ENCODE measurements at places on chromosomes 13 and 19.

DNA sequence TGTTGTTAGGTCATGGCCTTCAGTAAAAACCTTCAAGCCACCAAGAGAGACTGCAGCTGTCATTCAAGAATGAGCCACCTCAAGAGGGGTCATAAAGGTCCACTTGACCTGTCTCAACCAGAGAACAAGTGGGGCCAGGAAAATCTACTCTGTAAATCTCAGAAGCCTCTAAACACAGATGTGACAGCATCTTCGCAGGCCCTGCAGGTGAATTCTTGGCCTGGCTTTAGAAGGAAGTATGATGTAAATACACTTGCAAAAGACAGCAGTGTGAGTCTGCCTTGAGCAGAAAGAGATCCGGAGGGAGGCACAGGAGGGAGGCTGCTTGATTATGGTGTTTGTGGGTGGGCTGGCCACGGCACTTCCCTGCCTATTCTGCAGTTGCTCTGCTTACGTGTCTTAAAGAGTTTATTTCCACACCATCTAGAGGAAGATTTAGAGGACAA lies 1082.9 kb downstream of the UQCRFS1 start:
- DNase-seq: no peak

- DNase-seq: peak; percentile 52
Observed at GRCh38 chr19:4379383-4380253, 20.7 kb downstream of the SH3GL1 start.

GRCh38 chr13:114320065-114320464 lies 5.8 kb downstream of the CHAMP1 start:
- DNase-seq: no peak

DNA sequence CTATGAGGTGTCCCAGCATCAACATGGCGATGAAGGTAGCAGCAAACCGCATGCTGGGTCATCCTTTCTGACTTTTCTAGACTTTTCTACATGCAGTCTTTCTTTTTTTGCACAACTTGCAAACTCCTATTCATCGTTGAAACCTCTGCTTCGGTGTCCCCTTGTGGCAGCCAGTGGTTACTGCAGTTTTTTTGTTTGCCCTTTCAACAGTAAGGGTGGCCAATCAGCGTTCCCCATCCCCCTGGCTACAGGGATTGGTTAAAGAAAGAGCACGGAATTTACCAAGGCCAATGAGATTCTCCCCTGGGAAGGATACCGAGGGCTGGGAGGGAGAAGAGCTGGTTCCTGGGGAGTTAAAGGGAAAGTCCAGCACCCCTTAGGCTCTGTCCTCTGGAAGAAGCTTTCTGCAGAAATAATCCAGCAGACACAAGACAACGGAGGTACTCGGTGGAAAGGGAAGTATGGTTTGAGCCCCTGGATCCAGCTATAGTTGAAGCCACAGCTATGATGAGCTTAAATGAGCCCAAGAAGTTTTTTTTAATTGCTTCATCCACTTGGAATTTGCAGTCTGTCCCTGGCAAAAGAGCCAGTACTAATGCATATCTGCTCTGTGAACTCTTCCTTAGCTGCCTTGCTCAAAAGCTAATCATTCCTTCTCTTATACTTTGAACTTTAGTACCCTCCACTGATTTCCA lies 5.6 kb upstream of the LSM4 start:
- DNase-seq: peak; percentile 87

DNA sequence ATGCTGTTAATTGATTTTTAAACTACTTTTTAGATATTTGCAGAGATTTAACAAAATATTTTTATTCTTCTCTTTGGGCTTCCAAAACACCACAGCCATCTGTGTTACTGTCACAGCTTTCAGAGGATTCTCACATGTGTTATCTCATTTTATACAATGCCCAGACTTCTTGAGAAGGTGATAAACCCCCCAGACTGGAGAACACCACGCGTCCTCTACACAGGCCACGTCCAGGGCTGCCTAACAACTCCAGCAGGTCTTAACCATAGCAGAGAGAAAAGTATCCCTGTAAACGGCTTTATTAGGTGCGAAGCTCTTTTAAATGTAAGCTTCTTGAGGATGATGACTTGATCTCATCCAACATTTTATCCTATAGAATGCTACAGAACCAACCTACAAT lies 2.0 kb downstream of the GPR183 start:
- DNase-seq: no peak

DNA sequence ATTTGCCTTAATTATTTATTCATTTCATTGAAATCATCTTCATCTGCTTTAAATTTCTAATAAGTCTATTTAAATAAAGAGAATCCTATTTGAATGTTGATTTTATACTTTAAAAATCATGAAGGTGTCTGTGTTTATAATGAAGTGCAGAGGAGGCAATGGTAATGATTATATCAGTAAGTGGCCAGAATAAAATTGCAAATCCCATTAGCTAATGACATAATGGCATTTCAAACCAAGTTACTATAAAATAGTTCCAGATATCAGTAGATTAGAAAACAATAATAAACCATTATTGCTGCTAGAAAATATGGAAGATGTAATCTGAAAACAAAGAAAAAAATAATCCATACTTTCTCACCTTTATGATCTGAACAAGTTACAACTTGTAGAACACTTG lies 647.8 kb upstream of the KLHL1 start:
- DNase-seq: no peak

DNA sequence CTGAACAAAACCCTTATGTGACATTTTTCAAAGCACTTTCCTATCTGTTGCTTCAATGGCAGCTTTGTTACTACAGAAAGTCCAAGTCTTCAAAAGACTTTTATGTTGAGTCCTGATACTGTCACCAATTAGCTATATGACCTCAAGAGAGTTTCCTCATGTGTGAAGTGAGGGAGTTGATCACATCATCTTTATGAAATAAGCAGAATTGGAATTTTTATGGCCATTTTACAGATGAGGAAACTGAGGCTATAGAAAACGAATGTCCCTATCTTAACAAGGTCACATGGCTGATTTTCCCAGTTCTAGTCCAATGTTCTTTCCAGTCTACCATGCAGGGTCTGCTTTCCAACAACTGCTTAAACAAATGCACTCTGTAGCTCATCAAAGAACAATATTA lies 2.6 kb downstream of the TNFRSF19 start:
- no peak for DNase-seq

Measured in CD4-positive, alpha-beta memory T cell (primary cell).